GM13977 (cell line): ENCODE measurements at places on chromosomes 5 and 9.

DNA sequence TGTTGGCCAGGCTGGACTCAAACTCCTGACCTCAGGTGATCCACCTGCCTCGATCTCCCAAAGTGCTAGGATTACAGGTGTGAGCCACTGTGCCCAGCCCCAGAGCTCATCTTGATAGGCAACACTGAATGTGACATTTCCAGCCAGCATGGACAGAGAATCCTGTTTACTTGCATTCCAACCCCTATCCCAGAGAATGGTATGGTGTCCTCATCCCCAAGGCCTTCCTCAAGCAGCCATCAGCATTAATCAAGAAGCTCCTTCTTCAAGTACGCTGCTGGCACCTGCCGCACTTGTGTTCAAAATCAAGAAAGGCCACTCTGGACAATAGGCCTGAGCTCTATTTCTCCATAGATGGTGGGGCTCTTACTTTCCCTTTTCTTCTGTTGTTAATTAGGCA lies 40.2 kb downstream of the STARD4 start:
- DNase-seq: no peak

GRCh38 chr9:132538071-132538470 lies 44.3 kb upstream of the BARHL1 start:
- no peak for DNase-seq

GRCh38 chr9:27505744-27506161 lies 18.3 kb upstream of the IFNK start:
- no peak for DNase-seq

DNA sequence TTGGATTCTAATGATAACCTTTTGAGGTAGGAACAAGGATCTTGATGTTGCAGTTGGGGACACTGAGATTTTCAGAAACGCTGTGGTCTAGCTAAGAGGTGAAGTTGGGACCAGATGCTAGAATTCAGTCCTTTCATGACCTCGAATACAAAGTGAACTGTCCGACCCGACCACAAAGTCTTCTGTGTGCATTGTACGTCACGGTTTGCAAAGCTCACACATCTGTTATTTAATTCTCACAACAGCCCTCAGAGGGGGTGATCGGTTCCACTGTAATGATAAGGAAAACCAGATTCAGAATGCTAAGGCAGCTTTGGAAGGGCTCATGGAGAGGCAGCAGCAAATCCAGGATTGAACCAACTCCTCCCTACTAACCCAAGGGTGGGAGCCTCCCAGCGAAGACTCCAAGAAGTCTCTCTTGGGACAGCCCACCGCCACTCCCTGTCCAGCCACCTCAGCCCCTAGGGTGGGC lies 16.6 kb upstream of the KIF12 start:
- no peak for DNase-seq

- no peak for DNase-seq
Observed at GRCh38 chr9:124017929-124018729, 6.6 kb downstream of the LHX2 start.

DNA sequence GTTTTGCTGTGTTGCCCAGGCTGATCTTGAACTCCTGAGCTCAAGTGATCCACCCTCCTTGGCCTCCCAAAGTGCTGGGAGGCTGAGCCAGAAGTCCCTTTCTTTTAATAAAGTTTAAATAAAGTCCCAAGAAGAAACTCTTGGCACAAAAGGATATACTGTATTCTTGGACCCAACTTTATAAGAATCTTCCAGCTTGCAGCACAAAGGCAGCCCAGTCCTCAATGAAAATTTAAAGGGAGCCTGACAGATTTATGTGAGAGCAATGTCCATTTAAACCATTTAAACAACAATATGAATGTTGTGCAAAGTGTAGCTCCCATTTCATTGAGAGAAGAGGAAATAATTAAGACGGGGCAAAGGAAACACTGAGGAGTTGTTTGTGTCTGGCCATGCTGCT lies 217.0 kb downstream of the DOCK8 start:
- no peak for DNase-seq

- no peak for DNase-seq
Observed at GRCh38 chr9:98445576-98445975, 190.1 kb upstream of the TBC1D2 start.

- DNase-seq: no peak
Observed at GRCh38 chr5:16628376-16628775, 11.6 kb upstream of the RETREG1 start.

DNA sequence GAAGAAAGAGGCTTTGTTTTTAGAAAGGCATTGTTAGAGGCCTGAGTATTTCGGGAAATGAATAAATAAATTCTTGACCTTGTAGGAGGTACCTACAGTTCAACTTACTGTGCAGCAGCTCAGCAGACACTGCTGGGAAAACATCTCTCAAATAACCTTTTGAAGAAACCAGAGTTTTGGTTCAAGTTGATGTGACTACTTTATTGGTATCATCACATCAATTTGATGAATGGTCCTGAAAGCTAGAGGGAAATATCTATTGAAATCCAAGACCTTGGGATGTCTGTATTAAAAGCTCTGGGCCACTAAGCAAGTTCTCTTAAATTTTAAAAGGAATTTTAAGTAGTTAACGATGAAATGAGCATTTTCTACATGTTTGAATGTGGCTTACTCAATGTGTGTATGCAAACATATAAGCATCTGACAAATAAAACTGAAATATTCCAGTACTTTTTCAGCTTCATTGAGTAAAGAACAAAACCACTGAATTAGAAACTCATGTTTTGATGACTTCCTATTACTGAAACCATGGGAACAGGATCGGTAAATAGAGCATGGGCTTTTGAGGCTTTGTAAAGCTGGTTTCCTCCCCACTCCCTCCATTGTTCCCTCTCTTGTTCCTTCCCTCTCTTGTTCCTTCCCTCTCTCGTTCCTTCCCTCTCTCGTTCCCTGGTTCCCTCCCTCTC lies 36.7 kb downstream of the SLC27A6 start:
- DNase-seq: no peak

DNA sequence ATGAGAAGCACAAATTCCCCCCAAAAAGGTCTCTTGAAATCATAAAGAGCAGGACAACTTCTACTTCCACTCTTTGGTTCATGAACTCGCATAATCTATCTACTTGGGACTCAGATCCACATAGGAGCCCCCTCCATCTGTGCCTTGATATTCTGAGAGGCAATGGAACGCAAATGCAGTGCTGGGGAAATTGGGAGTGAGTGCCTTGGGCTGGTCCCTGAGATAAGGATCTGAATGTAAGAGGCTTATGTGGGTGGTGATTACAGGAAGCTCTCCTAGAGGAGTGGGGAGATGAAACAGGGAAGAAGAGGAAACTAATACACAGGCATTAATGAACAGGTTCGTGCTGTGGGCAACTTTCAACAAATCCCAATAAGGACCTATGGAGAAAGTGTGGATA lies 285.6 kb downstream of the RASEF start:
- DNase-seq: no peak

- DNase-seq: no peak
Observed at GRCh38 chr5:125552486-125552885, 806.0 kb upstream of the ZNF608 start.

- no peak for DNase-seq
Observed at GRCh38 chr9:124353811-124354274, 61.4 kb downstream of the PSMB7 start.

- DNase-seq: no peak
Observed at GRCh38 chr9:108599571-108599970, 256.2 kb downstream of the ACTL7B start.

GRCh38 chr5:106521701-106522100 lies 1149.0 kb downstream of the EFNA5 start:
- DNase-seq: no peak

DNA sequence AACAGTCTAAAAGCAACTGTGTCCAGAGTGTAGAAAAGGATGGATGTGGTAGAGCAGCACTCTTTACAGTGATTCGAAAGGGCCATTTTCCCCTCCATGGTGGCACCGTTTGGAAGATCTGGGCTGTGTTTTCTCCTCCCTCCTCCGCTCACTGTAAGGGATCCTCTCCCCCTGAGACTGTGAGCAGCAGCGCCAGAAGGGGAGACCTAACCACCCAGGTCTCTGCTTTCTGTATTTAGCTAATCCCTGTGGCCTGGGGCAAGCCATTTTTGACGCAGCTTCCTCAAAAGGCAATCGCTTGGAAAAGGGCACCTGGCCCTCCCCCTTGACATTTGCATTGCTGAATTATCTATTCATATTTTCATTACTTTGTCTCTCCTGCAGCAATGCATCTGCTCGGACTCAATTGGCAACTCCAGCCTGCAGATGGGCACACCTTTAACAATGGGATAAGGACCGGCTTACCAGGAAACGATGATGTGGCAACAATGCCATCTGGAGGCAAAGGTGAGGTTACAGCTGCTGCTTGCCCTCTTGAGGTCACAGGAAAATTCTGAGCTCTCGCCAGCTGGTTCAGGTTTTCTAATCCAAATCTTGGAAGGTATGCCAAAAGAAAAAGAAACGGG lies 244.3 kb upstream of the WWC1 start:
- DNase-seq: peak; percentile 25

GRCh38 chr5:143636931-143637528 lies 174.9 kb upstream of the HMHB1 start:
- DNase-seq: no peak

DNA sequence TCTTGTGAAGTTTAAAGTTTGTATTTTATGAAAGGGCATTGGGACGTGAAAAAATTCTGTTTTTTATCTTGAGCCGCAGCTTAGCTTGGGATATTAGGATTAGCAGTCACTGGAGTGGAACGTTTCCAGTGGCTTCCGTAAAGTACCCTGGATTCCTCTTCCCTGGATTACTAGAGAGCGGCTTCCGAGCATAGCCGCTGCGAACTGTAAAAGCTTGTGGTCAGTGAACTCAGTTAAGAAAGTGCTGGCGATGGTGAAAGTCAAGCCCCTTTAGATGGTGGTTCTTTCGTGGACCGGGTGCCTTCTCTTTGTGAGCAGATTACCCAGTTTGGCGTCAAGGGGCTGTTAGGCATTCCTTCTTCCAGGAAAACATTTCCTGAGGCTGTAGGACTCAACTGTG lies 168.1 kb downstream of the KDM4C start:
- no peak for DNase-seq

DNA sequence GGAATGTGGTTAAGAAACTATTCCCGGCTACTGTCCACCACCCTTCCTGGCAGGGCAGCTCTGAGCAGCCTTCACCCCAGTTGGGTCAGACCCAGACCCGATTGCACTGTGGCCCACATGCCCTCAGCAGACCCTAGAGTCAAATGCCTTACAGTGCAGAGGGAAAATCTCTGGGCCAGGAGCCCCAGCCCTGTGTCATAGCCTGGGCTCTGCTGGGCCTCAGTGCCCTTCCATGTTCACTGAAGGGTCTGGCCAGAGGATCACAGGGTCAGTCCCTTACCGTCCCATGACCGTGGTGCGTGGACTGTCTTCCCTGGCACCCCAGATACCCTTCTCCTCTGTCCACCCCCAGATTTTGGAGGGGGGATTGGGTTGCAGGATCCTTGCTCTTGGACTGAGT lies 73.5 kb upstream of the COL5A1 start:
- DNase-seq: no peak

DNA sequence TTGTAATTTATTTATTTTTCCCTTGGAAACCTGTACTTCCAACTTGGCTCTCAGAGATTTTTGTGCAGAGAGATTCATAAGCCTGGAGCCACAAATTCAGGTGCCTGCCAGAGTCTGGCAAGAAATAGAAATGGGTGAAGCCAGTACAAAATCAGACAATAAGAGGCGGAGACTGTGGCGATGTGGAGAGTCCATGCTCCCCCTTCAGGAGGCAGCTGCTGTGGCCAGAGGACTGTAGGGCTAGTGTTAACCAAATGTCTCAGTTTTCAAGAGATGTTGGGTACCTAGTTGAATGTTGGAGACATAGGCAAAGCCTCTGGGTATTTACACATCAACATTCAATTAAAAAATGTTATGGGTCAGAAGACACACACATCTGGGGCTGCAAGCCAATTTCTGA lies 208.6 kb downstream of the PSAT1 start:
- DNase-seq: no peak

DNA sequence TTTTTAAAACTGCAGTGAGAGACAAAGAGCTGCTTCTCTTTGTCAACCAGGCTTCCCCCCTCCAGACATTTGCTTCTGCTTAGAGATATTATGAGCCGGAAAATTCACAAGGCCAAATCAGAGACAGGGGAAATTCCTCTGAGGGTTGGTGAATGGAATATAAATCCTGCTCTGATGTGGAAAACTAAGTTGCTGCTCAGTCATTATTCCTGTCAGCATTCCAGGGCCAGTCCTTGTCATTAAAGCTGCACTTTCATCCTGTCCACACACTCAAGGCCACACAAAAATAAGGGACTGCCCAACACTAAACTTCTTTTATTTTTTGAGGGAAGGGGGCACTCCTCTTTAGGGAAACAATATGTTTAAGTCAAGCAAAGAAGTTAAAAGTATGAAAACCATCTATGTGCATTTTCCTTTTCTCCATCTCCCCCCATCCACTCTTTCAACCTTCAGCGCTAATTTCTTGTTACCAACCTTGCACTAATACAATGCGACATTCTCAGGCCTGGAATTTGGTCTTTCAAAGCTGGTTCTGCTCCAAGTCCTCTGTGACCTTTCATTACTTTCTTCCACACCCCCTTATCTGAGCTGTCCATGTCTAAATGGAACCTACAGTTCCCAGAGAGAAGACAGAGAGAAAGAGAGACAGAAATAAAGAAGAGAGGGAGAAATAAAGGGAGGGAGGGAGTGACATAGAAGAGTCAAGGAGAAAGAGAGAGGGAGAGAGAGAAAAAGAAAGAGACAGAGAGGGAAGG lies 118.9 kb upstream of the S1PR3 start:
- no peak for DNase-seq

DNA sequence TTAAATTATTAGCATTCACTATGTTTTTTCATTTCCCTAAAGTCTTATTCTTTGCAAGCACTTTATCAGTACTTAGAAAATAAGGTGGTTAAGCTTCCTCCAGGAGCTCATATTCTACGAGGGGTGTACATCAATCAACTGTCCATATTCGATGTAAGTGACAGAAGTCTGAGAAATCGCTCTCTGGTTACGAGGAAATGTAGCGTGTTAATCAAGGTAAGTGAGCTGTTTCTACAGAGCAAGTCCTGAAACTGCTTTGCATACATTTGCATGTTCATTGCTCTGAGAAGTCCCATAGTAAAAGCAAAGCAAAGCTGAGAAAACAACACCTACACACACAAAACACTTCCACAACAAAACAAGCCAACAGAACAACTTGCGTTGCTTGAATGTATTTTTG lies 893.9 kb upstream of the DMAC1 start:
- DNase-seq: no peak

DNA sequence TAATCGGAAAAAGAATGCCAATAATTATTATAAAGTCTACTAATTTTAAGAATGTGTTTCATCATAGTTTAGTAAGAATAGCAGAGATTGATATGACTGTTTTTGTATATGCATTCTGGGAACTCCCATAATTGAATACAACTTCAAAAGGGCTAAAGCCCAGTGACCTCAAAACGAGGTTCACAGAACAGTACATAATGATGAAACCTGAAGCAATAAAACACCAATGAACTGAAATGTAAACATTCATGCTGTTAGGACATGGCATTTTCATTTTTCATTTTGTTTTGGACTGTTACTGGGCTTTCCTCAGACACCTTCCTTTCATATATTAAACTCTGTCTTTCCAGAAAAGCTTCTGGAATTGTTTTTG lies 684 bp upstream of the JMY start:
- DNase-seq: peak; percentile 60

DNA sequence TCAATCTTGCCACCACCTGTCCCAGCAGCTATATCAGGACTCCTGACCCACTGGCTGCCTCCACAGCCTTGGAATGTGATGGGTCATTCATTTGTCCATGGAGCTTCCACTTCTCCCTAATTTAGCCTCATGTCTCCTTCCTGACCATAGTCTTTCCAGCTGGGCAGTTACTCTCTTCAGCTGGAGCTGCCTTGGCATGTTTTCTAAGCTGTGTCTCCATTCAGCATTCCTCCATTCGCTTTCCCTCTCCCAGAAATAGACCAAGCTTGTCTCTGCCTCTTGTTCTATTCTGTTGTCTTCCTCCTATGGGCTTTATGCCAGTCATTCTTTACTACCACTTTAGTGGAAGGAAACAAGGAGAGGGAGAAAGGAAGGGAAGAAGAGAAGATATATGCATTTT lies 5.3 kb upstream of the CTXN3 start:
- DNase-seq: no peak
